ENCODE measurements at places on chromosomes 12 and 14.

- no peak for DNase-seq
These were observed 828.8 kb upstream of the SEL1L start for GRCh38 chr14:82362452-82362851.

- DNase-seq, result no peak
These were observed 62.6 kb downstream of the DIO3 start for GRCh38 chr14:101623685-101624444.

- DNase-seq, result no peak
These were observed 109.1 kb upstream of the BCAT1 start for GRCh38 chr12:25058012-25058411.

- no peak for DNase-seq
These were observed 15.4 kb downstream of the TMEM52B start for GRCh38 chr12:10194160-10194670.

GRCh38 chr14:52103416-52103815 is 34.6 kb upstream of the NID2 start:
- DNase-seq, result no peak

DNA sequence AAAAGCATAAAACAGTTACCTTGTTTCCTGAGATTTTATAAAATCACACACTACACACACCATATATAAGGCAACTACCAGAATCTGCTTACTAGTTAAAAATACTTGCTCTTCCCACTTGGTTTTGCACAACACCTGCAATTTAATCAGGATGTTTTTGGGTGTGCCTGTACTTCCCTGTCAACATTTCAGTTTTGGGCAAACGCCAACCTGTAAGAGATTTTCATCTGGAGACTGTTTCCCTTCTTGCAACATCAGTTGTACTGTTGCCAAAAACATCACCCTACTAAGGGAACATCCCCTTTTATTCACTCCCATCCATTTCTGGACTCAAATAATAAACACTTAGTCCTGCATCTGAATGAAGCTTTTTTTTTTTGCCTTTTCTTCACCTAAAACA is 172.3 kb downstream of the DUSP6 start:
- DNase-seq, result no peak

GRCh38 chr12:55619354-55620138 is 17.1 kb upstream of the OR10P1 start:
- peak; percentile 28 for DNase-seq

- peak; percentile 65 for DNase-seq
These were observed 34.0 kb downstream of the EGLN3 start for GRCh38 chr14:33916663-33917565.

- no peak for DNase-seq
These were observed 28.5 kb downstream of the PPP1R13B start for GRCh38 chr14:103818870-103819269.

DNA sequence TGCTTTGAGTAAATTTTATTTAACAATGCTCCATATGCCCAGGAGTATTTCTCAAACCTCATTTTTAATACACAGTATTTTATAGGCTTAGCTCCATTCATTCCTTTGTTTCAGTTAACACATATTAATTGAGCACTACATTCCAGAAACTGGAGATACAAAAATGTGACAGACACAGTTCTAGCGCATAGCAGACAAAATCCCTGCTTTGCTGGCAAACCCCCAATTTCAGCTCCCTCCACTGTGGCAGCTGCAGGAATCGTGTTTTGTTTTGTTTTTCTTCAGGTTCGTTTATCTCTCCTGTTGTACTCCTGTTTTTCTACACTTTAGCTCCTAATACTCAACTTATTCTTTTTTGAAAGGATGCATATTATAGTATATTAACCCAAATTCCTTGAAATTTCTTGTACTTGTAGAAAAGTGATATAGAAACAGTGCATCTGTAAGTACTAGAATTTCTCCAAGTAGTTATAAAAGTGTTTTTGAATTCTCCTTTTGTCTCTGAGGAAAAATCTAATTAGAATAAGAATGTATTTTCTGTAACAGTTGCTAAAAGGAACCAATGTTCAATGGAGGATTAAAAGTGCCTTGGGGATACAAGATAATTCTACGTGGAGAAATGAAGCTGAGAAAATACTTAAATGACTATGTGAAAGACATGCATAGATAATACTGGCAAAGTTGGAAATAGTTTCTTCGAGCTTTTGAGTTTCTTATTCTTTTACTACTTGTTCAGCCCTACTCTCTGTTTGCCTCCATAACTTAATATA is 6.4 kb upstream of the RAB21 start:
- no peak for DNase-seq

- DNase-seq, result no peak
These were observed 123.3 kb downstream of the KCNA5 start for GRCh38 chr12:5166976-5167375.

DNA sequence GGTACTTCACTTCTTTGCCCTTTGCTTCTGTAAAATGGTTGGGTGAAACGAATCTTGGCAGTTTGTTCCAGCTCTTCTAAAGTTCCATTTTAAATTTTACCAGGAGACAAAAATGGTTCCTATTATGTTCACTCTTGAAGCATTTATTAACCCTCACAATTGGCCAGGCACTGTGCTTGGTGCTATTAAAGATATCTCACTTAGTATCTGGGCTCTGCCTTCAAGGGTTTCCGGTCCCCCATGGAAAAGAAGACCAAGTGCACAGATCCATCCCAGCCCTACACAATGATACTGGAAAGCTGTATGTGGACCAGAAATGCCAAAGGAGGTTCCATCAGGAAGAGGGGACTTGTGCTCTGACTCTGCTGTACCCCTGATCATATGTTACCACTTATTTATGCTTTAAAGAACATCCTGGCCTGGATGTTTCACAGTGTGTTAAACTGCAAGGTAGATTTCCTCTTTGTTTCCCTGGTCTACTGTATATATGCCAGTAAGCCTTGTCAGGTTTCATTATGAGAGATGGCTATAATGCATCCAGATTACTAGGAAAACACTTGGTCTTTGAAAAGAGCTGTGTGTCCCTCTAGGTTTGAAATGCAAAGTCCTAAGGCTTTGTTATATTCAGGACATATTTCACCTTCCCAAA is 154.8 kb downstream of the PRKCH start:
- DNase-seq, result no peak

- no peak for DNase-seq
These were observed 23.8 kb upstream of the COX6A1 start for GRCh38 chr12:120413901-120414695.

DNA sequence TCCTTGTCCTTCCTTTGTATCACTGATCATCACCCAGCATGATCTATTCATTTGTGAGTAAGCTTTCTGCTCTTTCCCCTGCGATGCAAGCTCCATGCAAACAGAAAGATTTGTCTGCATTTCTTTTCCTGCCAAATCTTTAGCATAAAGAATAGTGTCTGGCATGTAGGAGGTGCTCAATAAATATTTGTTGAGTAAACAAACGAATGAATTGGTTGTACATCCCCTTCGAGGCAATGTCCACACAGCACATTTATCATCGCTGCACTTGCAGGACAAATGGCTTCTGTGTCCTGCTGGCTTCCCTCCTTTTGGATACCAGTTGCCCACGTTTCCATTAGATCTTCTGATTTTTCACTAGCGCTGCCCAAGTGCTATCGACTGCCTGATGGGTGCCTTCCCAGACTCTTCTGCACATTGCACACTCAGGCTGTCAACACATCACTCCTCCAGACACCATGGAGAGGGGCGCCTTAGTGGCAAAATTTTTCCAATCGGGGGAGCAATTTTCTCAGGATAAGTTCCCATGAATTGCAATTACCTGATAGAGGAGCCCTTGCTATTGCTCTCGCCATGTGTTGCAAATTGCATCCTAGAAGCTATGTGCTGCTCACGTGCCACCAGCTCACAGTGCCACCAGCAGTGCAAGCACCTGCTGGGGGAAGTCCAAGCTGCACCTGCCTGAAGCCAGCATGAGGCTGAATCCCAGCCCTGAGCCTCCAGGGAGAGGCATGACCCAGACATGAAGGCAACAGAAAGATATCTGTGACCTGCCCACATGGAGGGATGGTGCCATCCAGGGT is 206.6 kb downstream of the KIF26A start:
- no peak for DNase-seq

- no peak for DNase-seq
These were observed 5.2 kb upstream of the RILPL2 start for GRCh38 chr12:123441523-123442164.

GRCh38 chr14:96582411-96582961 is 80.3 kb downstream of the PAPOLA start:
- DNase-seq, result no peak

Data from GDM1 (cell line).